ENCODE measurements at places on chromosomes 1 and 21.

DNA sequence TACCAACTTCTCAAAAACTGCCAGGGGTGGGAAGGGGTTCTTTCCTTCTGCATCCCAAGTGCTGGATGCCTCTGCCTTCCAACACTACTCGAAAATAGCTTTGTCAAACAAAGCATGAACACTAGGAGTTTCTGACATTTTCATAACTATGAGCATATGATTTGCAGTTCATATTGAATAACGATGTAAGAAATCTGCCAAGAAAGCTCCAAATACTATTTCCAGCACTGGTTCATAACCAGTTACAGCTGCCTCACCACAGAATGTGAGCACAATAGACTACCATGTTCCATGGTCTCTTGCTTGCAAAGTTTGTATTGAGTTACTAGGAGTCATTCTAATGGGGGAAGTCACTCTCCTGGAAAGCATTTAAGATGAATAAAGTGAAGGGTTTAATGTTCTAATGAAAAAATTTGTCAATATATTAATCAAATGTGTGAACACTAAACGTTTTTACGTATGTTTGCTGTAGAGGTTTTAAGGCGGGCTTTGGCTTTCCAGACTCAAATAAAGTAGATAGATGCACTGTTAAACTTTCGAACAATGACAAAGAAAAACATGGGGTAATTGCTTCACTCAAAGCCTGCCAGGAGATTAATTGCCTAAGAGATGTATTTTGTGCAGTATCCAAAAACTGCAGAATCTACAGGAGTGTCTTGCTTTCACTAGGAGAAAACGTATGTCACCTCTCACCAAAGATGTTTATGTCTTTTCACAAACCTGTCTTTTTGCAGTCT, 78.6 kb upstream of the UBE2U start:
- no peak for DNase-seq

DNA sequence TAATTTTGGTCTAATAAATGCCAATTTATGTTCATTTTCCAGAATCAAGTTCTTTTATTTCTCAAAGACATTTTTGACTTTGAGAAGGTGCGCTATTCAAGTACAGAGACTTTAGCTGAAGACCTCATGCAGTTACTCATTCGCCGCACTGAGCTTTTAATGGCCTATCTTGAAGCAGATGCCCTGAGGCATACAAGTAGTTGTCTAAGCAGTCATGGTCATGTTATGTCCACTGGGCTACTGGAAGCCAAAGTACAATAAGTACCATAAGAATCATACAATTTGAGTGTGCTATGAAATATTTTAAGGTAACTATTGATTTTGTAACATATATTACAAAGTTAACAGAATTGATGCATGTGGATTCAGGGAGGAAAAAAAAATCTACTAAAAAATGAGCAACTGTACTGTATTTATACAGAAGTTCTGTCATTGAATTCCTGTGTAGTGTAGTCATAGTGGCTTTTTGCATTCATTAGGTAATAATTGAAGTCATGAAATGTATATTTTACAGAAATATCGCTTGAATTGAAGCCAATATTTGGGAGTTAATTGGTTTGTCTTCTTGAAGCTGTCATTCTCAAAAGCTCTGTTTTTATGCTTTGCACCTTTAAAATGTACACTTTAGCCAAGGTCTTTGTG, 13.5 kb upstream of the NEXN start:
- DNase-seq = no peak

DNA sequence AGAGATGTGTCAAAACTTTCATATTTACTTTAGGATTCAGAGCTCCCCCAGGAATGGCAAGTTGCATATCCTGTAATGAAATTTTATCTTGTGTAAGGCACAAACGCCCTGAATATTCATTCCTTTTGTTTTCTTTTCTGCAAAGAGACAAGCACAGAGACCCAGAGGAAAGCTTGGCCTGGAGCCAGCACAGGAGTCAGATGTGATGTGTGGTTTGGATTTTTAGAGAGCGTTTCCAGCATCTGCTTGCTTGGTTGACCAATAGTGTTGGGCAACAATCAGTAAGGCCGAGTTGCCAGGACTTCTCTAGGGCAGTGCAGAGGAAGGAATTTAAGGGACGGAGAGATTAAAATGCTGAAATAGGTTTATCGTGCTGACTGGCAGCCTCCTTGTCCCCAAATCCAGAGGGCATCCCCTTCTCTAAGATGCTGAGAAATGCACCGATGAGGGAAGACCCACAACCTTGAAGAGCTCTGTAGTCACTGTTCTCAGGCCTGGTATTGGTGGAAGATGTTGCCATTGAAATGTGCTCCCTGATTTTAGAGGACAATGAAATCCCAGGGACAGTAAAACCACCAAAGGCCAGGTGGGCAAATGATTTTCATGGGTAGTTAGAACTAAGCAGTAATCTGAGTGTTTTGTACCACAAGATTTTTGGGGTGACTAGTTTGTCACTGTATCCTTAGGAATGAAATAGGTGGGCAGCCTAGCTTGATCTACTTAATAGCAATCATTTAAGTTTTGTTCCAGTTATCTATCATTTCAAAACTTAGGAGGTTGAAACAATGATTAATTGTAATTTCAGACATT, 37.9 kb upstream of the RHOU start:
- DNase-seq = peak; percentile 74

DNA sequence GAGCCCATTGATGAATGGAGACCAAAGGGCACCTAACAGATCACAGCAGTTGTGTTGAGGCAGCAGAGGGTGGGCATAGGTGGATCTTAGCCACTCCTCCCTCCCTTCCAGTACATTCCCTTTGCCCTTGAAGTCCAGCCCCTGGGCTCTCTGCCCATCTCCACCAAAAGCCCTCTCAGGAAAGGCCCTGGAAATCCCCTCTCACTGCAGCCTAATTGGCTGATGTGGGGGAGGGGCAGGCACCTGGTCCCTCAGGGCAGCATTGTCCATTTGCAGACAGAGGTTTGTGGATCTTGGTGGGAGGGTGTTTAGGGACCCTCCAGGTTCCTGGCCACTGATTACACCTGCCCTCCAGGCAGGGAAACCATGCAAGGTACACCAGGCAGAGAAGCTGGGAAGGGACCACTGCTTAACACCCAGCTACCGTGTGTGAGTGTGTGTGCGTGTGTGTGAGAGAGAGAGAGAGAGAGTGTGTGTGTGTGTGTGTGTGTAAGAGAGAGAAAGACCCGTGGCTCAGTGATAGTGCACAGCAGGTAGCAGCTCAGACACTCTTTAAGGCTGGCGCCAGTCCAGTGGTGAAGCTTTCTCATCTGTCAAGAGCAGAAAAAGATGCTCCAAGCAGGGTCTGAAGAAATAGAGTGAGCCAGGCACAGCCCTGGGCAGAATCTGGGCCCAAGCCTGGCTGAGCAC, 71.1 kb downstream of the MATN1 start:
- no peak for DNase-seq

GRCh38 chr1:206447792-206448191, 22.5 kb upstream of the IKBKE start:
- DNase-seq = no peak

- DNase-seq = no peak
These were observed 4.7 kb upstream of the SLC19A1 start for GRCh38 chr21:45546636-45547544.

- no peak for DNase-seq
These were observed 855 bp upstream of the IVNS1ABP start for GRCh38 chr1:185317886-185318310.

DNA sequence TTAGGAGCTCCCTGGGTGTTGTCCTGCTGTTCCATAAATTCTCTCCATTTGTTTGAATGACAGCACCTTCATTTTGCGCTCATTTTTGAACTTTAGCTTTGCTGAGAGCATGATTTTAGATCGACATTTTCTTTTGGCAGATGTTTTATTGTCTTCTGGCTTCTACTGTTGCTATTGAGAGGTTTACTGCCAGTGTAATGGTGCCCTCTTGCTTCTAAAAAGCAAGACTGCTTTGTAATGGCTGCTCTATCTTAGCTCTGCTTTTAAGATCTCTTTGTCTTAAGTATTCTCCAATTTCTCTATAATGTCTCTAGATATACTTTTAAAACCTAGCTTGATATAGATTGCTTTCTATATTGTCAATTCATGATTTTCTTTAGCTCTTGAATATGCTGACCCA, 27.8 kb downstream of the THEM4 start:
- no peak for DNase-seq

GRCh38 chr1:85274969-85275453, 1.4 kb downstream of the BCL10 start:
- no peak for DNase-seq

- DNase-seq = peak; percentile 60
These were observed 21.3 kb downstream of the OVAAL start for GRCh38 chr1:180579961-180580611.

GRCh38 chr1:39799770-39800470, 11.3 kb upstream of the BMP8B start:
- no peak for DNase-seq

- DNase-seq = no peak
These were observed 16.9 kb upstream of the PLA2G4A start for GRCh38 chr1:186811892-186812291.

GRCh38 chr1:21539933-21540332, 30.7 kb downstream of the ALPL start:
- peak; percentile 95 for DNase-seq

GRCh38 chr1:210726621-210727020, 397.9 kb downstream of the HHAT start:
- DNase-seq = no peak

DNA sequence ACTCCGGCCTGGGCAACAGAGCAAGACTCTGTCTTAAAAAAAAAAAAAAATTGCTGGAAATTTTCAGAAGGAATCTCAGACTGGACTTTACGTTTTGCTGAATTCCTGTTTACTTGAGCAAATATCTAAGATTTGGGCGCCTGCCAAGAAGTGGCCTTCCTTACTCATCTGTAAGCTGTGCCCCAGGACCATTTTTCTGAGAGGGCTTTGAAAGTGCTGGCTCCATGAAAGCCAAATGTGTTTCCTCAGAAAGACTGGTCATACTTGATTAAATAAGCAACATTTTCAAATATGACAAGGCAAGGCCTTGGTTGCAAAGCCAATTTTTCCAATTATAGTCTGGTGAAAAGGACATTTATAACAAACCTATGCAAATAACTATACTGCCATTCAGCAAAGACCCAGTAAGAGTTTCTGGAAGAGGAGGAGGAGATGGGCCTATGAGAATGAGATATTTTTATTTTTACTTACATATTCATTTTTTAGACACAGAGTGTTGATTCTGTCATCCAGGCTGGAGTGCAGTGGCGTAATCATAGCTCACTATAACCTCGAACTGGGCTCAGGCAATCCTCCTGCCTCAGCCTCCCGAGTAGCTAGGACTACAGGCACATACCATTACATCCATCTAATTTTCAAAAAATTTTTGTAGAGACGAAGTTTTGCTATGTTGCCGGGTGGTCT, 56.3 kb upstream of the HTR1D start:
- DNase-seq = no peak

- no peak for DNase-seq
These were observed 5.0 kb upstream of the SLC41A1 start for GRCh38 chr1:205817988-205818387.

DNA sequence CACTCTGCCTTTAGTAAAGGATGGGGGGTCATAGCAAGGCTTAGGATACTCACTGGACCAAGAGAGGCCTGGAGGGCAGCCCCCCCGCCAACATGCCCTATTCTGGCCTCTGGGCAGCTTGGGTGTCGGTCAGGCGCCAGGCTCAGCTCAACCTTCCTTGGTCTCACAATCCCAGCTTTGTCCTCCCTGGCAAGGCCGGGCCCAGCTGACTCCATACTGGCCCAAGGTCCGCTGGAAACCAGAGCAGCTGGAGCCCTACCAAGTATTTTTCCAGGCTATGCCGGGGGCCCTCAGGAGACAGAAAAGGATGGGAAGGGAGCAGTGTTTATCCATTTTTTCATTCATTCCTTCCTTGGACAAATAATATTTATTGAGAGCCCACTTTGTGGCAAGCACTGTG, 6.2 kb downstream of the FBXO2 start:
- no peak for DNase-seq

DNA sequence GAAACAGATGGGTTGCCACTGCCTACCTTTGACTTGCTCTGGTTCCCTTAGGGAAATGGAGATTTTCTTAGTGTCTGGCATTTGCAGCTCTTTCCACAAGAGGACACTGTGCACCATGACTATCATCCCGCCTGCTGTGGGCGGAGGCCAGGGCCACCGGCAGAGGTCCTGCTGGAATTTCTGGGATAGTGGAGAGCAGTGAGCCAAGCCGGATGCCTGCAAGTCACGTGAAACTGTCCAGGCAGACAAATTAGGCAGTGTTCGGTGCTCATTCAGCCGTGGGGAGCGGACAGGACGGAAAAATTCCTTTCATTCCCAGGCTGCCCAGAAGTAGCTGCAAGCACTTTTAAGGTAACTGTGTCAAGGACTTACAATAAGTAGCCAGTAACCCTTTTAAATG, 43.4 kb downstream of the IGSF5 start:
- peak; percentile 94 for DNase-seq

GRCh38 chr1:171142416-171143385, 42.4 kb upstream of the FMO2 start:
- peak; percentile 47 for DNase-seq

DNA sequence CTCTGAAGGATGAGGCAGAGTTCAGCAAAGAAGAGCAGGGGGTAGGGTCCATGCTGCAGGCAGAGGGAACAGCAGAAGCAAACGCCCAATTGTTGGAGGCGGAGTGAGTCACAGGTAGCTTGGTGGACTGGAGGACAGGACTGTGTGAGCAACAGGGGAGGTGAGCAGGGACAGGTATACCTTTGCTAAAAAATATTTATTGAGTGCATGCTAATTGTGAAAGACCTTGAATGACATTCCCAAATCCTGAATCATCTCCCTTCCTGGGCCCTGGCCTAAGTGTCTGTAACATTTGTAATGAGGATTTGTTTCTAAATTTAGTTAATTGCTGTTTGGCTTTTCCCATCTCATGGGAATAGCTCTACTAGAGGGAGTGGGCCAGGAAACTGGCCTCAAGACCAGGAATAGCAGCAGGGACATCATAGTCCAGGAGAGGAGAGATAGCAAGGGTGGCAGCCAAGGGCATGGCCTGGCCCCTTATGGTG, 123.7 kb downstream of the FOXD2 start:
- no peak for DNase-seq

DNA sequence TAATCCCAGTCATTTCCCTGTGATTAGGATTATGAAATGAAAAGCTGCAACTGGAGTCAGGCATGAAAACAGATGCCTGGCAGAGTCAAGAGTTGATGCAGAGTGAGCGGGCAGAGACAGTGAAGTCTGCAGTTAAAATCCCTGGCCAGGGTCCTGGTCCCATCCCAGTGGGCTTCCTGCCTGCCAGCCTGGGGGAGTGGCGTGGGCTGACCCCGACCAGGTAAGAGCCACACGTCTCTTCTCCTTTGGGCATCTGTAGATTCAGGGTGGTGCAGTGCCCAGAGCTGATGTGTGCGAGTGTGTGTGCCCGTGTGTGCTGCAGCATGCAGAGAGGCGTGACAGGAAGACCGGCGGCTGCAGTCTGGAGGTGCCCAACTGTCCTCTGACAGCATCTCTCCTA, 6.2 kb upstream of the KIAA1614 start:
- DNase-seq = no peak

- peak; percentile 14 for DNase-seq
These were observed 45.3 kb downstream of the KCNC4 start for GRCh38 chr1:110255392-110255787.
